ENCODE measurements at places on chromosomes 6 and 20. TPM values are rescaled to one million over a fixed set of nuclear protein-coding genes. Genes with fewer than 3 reads are reported as not detected.

The SLC16A10 gene
- 0.59 TPM for total RNA-seq

The TCF15 gene
- total RNA-seq, result not detected

The MYO6 gene
- 6.8 TPM for total RNA-seq

The C4B gene
- total RNA-seq, result 5.0 TPM

The LRRC1 gene
- total RNA-seq, result 3.0 TPM

The ZNF391 gene
- 1.0 TPM for total RNA-seq
